NCI-H460 (cell line): ENCODE measurements at places on chromosomes 13 and 19. TPM values are rescaled to one million over a fixed set of nuclear protein-coding genes. Genes with fewer than 3 reads are reported as not detected.
A peak's percentile ranks its signal among the peaks of the same experiment; 100 is the strongest.

- DNase-seq: no peak
Measured at GRCh38 chr19:293436-294110, 2.4 kb upstream of the PLPP2 start.

GRCh38 chr19:39983695-39984300 lies 12.8 kb downstream of the PSMC4 start:
- no peak for DNase-seq

- no peak for DNase-seq
Measured at GRCh38 chr13:88097541-88097940, 426.4 kb downstream of the SLITRK5 start.

- DNase-seq: no peak
Measured at GRCh38 chr19:46196410-46197124, 33.0 kb upstream of the IGFL1 start.

DNA sequence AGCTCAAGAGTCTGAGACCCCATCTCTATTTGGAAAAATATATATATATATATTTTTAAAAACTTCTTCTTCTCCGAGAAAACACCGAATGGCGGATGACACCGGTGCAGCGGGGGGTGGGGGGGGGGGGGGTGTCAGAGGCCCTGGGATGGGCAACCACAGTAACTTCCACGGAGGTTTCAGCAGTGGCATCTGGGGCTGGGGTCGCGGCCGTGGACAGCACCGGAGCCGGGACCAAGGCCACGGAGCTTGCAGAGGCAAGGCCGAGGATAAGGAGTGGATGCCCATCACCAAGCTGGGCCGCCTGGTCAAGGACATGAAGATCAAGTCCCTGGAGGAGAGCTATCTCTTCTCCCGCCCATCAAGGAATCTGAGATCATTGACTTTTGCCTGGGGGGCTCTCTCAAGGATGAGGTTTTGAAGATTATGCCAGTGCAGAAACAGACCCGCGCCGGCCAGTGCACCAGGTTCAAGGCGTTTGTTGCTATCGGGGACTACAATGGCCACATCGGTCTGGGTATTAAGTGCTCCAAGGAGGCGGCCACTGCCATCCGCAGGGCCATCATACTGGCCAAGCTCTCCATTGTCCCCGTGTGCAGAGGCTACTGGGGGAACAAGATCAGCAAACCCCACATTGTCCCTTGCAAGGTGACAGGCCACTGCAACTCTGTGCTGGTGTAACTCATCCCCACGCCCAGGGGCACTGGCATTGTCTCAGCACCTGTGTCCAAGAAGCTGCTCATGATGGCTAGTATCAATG lies 59.0 kb downstream of the EPS15L1 start:
- no peak for DNase-seq

GRCh38 chr13:42477596-42478190 lies 96.3 kb upstream of the TNFSF11 start:
- no peak for DNase-seq

DNA sequence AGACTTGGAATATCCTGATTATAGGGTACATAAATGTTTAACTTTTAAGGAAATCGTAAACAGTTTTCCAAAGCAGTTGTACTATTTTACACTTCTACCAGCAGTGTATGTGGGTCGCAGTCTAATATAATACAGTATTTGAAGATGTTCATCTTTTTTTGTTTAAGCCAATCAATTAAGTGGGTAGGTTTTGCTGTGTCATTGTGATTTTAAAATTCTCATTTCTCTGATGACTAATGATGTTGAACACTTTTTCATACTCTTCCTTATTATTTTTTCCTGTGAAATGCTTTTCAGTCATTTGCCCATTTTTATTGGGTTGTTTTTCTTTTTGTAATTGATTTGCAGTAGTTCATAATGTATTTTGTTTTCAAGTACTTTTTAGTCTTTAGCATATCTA lies 2689.7 kb downstream of the PCDH9 start:
- DNase-seq: peak; percentile 20

- DNase-seq: no peak
Measured at GRCh38 chr13:51237887-51238286, 15.7 kb downstream of the FAM124A start.

- DNase-seq: no peak
Measured at GRCh38 chr19:19475015-19475765, 40.2 kb downstream of the TSSK6 start.

GRCh38 chr19:56403261-56403660 lies 871 bp upstream of the ZNF583 start:
- no peak for DNase-seq

DNA sequence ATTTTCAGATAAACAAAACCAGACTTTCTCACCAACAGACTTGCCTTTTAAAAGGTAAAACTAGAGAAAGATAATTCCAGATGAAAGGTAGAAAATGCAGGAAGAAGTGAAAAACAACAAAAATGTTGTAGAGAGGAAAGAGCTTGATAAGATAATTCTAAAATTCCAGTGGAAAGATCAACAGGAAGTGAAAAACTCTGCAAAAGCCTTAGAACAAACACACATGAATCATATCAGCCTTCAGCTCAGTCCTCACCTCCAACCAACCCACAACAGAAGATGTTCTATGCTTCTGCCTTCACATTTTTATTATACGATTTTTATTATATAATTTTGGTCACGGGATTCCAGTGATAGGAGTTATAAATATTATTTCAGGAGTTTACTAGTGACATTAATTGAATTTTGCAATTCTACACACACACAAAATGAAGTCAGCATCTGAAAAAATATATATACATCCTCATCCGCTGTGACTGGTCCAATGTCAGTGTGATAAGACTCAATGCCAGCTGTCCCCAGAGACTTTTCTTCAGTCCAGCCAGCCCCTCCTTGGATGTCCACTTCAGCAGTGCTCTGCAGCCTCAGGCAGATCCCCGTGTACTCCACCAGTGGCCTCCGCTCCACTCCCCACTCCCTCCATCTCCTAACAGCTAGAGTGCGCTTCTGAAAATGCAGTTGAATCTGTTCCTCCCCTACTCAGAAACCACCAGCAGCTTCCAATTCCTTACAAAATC lies 57.9 kb downstream of the GADD45B start:
- no peak for DNase-seq

- no peak for DNase-seq
Measured at GRCh38 chr19:19321141-19321577, 530 bp downstream of the MAU2 start.

GRCh38 chr13:37065890-37066526 lies 6.5 kb upstream of the SUPT20H start:
- no peak for DNase-seq

DNA sequence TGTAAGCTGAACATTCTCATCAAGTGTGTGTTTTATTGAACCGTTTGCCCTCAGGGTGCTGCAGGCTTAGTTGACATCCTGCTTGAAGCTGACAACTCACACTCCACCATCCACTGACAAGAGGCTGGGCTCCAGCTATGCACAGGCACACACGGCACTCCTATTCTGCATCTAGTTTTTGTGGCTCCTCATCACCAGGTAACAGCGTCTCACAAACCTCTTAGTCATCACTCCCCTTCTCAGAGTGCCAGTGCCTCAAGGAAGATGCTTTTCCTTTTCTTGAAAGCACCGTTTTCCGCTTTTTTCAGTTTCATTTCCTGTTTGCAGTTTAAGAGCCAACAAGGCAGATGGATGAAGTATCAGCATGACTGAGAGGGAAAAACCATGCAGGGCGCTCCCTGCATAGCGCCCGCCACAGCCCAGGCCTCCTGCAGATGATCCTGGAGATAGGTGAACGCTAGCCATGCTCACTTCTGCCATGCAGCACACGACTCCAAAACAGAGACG lies 491.2 kb downstream of the COG6 start:
- DNase-seq: no peak

DNA sequence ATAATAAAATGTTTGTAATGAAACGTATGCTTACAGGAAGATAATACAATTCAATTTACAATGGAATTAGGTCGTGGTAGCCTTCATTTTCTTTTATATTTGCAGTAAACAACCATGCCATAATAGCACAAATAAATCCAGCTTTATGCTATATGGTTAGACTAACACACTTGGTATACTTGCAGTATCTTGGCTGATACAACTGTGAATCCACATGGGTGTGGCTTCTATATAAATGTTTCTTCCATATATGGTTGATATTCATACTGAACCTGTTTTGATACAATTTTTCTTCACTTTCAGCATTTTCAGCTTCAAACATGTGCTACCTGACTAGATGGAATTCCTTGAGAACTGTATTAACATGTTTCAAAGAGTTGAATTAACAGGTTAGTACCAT lies 20.4 kb upstream of the SPRY2 start:
- no peak for DNase-seq

The APLP1 gene
- total RNA-seq: 12.2 and 19.5 TPM in 2 replicates

The IPO5 gene
- total RNA-seq: 128 and 132 TPM in 2 replicates

The ZNF836 gene
- total RNA-seq: 2.0 and 3.0 TPM in 2 replicates

The ANGPTL8 gene
- not detected in 2 replicates for total RNA-seq

The ANKRD24 gene
- total RNA-seq: 0.20 and 0.37 TPM in 2 replicates
